ENCODE measurements at places on chromosomes 11 and 22. TPM values are rescaled to one million over a fixed set of nuclear protein-coding genes. Genes with fewer than 3 reads are reported as not detected.
A peak's percentile ranks its signal among the peaks of the same experiment; 100 is the strongest.

RFPL3 gene
- not detected for total RNA-seq

DNA sequence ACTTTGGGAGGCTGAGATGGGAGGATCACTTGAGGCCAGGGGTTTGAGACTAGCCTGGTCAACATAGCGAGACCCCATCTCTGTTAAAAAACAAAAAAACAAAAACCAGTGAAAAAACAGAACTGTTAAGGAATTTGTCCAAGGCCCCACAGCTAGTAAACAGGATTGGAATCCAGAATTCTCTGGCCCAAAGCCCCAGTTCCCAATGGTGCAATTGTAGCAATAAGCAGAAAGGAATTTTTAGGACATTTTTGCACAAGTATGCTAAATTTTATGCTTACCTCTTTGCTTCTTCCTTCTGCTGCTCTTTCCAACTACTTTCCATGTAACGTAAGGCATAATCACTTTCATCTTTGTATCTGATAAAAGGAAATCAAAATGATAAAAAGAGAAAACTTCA is 11.6 kb downstream of the MISFA start:
- ATAC-seq: no peak

- no peak for ATAC-seq
Observed at GRCh38 chr11:116976941-116977570, 121.2 kb downstream of the SIK3 start.

DNA sequence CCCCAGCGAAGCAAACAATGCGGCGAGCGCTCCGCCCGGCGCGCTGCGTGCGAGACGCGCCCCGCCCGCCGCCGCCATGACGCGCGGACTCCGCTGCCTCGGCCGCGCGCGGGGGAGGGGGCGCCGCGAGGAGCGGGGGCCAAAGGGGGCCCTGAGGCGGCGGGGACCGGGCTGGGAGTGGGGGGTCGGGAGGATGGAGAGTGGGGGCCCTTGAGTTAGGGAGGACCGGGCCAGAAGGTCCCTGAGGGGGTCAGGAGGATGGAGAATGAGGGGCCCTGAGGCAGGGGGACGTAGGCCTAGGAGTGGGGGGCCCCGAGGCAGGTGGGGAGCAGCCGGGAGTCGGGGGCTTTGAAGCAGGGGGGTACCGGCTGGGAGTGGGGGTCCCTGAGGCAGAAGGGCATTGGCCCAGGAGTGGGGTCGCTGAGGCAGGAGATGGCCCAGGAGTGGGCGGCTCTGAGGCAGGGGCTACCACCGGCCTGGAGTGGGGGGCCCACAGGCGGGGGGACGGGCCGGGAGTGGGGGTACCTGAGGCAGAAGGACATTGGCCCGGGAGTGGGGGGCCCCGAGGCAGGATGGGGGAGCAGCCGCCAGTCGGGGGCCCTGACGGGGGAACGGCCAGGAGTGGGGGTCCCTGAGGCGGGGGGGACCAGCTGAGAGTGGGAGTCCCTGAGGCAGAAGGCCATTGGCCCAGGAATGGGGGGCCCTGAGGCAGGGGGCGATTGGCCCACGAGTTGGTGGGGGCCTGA is at the start of gene BRD1:
TSS of gene BRD1 (minus strand) at position 21 of the 746 bp plus-strand sequence. CDS start 3,556 bp downstream, outside the sequence.
- ATAC-seq: peak; percentile 69

- no peak for ATAC-seq
Observed at GRCh38 chr22:43592476-43592875, 180.7 kb downstream of the MPPED1 start.

- peak; percentile 74 for ATAC-seq
Observed at GRCh38 chr22:23220485-23221350, 40.4 kb downstream of the BCR start.

DNA sequence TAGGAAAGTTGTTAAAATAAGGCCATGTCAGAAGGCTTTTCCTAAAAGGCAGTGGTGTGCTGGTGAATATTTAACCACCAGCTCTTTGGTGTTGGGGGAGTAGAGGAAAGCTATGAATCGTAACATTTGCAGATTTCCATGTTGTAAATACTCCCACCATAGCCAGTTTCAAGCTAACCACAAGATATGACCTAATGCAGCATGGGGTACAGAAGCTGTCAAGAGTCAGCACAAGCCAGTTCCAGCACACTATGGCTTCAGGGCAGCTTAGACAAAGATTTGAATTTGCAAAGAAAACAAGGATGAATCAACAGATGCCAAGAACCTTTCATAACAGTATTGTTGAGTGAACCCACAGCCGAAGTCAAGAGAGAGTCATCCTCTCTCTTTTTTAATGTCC is 40.0 kb downstream of the COMMD9 start:
- peak; percentile 71 for ATAC-seq

DNA sequence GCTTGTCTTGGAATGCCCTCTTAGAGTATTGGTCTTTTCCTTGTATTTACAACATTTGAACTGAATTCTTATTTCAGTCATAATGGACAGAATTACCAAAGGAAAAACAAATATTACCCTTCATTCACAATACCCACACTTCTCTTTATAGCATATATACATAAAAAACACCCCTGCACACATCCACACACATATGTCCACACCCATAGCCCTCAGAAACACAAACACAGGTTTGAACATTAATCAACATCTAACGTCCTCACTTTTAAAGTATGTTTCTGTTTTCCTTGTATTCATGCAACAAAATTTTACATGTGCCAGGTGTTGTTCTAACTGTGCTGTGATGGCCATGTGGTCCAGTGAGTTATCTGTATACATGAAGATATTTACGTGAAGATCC is 11.6 kb upstream of the NXPE2 start:
- ATAC-seq: no peak

Measured in motor neuron (in vitro differentiated cells).